ENCODE measurements at places on chromosomes 13 and 19.
A peak's percentile ranks its signal among the peaks of the same experiment; 100 is the strongest.

DNA sequence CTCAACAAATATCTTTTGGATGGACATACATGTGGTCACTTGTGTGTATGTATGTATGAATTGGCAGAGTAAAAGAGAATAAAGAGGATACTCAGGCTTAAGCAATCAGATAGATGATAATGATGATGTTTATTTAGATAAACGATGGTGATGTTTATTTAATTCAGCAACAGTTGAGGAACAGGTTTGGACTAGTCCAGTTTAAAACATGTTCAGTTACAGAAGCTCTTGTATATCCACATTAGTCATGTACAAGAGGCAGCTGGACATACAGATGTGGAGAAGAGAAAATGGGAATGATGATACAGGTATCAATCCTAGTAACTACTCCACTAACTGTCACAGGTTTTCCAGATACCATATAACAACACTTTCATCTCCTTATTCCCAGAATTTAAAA, 232.1 kb downstream of the DIAPH3 start:
- DNase-seq = no peak

GRCh38 chr19:8398311-8398771, 8.2 kb downstream of the RAB11B start:
- no peak for DNase-seq

DNA sequence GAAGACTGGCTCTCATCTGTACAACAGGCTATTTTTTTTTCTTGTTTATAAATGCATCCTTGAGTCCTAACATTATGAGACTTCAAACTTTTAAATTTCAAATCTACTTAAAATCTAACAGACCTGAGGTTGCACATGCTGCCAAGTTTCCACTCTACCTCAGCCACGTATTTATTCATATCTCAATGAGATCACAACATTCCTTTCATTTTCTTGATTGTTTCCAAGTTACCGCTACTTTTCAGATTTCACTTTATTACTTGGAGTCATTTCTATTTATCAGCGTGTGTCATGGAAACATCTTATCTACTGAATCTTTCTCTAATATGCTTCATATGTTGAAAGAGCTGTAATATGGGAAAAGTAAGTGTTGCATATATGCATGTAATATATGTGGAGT, 1257.5 kb upstream of the ATXN8OS start:
- no peak for DNase-seq

- DNase-seq = no peak
Measured at GRCh38 chr13:72643311-72643989, 84.0 kb downstream of the MZT1 start.

DNA sequence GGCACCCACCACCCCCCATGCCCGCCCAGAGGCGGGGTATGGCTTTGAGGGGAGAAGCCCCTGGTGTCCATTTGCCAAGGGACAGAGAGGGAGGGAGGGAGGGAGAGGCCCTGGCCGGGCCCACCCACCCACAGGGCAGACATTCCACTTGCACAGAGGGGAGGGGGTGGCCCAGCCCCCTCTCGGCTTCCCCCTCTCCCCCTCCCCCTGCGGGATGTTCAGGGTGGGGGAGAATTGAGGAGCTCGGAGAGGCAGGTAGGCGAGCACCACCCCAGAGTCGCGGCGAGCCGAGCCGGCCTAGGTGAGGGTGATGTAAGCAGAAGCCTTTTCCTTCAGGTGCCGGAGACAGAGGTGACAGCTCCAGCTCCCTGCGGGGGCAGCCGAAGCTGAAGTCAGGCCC, 12.3 kb downstream of the DPF1 start:
- no peak for DNase-seq

DNA sequence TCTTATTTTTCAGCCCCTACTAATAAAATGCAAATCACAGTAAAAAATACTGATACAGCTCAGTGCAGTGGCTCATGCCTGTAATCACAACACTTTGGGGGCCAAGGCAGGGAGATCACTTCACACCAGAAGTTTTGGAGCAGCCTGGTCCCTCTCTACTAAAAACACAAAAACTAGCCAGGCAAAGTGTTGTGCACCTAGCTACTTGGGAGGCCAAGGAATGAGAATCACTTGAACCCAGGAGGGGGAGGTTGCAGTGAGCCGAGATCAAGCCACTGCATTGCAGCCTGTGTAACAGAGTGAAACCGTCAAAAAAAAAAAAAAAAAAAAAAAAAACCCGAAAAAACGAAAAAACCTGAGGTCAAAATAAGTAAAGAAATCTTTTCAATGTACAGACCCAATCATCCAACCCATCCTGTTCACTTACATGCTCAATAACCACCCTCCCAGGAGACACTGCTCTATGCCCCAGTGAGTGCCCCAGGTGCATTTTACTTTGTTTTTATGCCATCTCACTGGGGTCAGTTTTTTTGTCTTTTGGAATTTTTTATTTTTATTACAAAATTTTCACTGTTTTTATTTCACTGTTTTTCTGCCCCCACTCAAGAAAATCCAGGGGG, 107.0 kb downstream of the ZNF486 start:
- no peak for DNase-seq

GRCh38 chr19:11238781-11239376, 540 bp upstream of the ANGPTL8 start:
- DNase-seq = no peak

DNA sequence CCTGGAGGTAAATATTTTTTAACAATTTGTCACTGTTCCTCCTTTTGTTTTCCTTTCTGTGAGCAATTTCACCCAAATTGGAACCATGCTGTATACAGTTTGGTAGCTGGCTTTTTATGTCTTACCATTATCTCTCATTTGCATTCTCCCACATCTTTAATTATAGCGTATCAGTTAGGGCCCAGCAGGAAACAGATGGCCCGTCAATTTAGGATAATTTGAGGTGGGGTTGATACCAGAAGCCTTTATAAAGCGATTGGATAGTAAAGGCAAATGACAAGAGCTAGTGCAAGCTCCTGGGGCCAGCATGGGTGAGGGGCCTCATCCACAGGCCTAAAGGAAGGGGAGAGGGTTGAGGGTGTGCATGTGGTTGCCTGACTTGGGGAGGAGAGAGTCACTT, 3.8 kb upstream of the IFNL4 start:
- DNase-seq = no peak

GRCh38 chr13:47306991-47307390, 410.1 kb upstream of the HTR2A start:
- DNase-seq = no peak

GRCh38 chr13:108957369-108958012, 328.1 kb downstream of the MYO16 start:
- DNase-seq = no peak

- DNase-seq = no peak
Measured at GRCh38 chr13:27023385-27024073, 148.1 kb downstream of the USP12 start.

GRCh38 chr19:48218997-48219396, 36.7 kb downstream of the CARD8 start:
- DNase-seq = no peak

GRCh38 chr19:40524133-40524549, 52.5 kb upstream of the SHKBP1 start:
- no peak for DNase-seq

DNA sequence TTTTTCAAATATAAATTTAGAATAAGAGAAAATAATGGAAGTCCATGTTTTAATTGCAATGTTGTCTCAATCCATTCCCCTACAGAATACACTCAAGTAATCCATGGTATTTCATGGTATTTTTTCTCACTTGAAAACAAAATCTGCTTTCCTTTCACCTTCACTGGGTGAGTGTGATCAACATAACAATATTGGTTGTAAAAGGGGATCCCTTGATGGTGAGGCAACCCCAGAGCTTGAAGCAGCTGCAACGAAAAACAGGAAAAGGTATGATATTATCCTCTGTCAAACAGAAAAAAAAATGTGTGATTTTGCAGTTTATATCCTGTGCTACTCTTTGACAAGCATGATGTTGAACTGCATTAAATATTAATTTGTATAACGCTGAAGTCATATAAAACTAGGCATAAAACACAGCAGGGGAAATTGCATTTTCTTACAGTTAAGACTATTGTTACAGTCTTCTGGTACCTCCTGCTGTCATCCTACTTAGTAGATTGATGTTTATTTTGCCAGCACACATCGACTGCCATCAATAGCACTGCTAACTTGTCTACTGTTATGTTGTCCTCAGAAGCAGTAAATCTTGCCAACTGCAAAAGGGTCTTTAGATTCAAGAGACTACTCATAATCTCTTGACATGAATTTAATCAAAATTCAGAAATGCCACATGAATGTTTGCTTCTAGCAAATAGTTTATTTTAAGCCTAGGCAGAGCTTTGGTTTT, 373.1 kb upstream of the MIR17HG start:
- no peak for DNase-seq

DNA sequence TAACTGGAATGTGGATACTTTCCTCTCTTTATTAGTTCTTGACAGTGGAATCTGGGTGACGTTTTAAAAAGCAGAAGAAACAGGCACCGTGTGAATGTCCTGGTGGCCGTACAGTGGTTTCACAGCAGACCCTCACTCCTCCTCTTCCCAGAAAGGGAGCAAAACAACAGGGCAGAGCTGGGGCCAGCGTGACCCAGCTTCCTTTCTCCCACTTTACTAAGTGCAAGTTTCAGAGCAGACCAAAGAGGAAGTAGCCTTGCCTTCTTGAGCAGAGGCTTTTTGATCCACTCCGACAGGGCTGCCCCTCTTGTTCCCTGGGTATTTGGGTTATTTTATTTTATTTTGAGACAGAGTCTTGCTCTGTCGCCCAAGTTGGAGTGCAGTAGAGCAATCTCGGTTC, 19.6 kb upstream of the C19orf33 start:
- no peak for DNase-seq

DNA sequence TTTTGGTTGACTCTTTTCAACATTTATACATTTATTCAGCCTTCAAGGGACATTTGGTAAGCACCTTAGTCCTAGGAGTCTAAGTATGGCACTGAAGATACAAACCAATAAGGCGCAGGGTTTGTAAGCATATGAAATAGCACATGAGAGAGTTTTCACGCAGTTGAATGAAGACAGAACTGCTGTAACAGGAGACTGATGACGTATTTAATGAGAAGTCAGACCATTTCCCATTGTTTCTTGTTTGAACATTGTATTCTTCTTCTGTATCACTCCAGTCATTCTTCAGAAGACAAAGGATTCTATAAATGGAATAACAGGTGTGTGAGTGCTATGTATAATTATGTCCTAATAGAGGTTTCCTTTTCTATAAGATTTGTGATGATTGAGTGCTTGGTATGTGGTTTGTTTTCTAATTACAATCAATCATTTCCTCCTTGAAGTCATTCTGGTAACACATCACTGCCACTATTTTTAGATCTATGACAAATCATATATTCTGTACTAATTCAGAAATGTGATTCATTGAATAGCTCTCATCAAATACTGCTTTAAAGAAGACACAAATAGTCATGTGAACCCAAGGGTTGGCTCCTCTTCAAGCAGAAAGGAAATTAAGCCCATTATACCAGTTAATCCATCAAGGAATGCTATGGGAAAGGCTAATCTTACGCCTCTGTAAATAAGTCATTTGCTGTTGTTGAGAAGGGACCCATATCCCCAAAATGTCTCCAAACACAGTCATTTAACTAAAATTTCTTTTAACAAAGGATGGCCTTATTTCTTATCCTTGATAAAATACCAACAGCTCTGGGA, 222.8 kb upstream of the NBEA start:
- no peak for DNase-seq

- DNase-seq = peak; percentile 40
Measured at GRCh38 chr19:14381689-14382474, 638 bp downstream of the ADGRE5 start.

DNA sequence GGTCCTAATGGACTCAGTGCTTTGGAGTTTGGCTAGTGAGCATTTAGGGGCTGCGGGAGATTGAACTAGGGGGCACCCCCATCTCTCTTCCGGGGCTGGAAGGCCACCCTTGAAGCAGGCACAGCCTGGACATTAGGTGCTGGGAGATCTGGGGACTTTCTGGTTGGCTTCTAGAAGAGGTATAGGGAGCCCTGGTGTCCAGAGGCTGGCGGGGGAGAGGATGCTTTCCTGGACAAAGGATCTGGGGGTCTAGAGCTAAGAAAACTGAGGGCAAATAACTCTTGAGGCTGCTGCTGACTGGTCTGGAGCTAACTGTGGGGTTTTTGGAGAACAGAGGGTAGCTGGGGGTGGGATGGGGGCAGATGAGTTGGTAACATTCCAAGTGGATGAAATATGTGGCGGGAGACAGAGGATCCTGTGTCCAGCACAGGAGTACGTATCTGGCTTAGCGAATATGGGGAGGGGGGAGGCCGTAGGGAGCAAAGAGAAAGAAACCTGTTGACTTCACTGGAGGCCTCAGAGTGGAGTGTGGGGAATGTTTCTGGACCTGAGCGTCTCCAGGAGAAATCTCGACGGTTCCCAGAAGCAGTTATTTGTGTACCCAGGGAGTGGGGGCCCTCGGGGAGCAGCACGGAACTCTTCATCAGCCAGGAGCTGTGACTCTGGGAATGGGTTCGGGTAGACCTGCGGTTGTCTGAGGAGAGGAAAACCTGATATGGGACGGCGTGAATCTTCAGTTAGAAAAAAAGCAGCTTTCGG, 1.4 kb downstream of the HNRNPUL1 start:
- peak; percentile 10 for DNase-seq

- DNase-seq = no peak
Measured at GRCh38 chr13:114196629-114197028, 17.6 kb downstream of the CFAP97D2 start.

DNA sequence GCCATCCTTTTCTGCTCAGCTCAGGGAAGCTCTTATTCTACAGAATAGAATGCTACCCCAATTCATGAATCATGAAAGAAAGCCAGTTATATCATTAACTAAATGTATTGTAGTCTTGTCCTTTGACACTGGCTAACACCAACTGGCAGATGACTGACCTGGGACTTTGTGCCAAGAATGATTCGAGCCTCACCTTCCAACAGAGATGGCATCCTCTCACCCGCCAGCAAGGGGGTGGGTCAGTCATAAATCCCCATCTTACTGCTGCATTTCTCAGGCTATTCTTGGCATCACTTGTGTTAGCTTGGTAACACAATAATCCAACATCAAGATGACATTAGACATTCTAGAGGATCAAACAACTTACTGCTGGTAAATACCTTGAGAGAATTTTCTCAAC, 1239.8 kb upstream of the MIR17HG start:
- DNase-seq = no peak

DNA sequence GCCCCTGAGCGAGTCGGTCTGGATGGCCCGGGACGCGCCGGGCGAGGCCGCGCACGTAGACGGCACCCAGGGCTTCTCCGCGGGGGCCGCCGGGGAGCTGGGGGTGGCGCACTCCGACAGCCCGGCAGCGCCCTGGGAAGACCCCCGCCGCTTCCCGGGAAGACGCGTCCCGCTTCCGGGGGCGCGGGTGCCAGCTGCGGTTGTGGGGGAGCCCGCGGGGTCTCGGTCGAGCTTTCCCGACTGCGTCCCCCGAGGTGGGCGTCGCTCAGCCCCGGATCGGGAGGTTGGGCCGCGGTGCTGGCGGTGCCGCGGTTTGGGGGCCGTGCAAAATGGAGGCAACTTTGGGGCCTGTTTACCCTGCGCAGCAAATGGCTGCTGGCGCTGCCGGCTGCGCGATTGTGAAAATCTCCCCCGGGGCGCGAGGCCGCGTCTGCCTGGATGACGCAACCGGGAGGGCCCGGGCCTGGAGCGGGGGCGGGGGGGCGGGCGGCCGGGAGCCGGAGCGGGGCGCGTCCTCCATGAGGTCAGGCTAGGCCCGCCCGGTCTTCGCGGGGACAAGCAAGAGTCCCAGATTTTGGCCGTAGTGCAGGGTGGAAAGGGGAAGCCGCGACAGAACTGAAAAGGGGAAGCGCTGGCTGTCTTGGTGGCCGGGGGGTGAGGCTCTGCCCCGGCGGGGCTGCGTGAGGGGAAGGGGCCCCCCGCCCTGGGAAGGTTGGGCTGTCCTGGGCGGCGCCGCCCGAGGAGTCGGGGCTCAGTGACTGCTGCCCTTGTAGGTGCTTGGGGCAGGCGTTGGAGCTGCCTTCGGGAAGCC, 11.3 kb downstream of the PEAK3 start:
- peak; percentile 88 for DNase-seq

- DNase-seq = no peak
Measured at GRCh38 chr19:46366620-46367292, 19.9 kb downstream of the PPP5C start.

All from heart right ventricle (tissue), 16 donors.